ENCODE measurements at places on chromosomes 5 and 9.

GRCh38 chr5:96692441-96692840 lies 30.3 kb downstream of the CAST start:
- DNase-seq, result no peak

- no peak for DNase-seq
These were observed 371.9 kb downstream of the EBF1 start for GRCh38 chr5:158727771-158728311.

DNA sequence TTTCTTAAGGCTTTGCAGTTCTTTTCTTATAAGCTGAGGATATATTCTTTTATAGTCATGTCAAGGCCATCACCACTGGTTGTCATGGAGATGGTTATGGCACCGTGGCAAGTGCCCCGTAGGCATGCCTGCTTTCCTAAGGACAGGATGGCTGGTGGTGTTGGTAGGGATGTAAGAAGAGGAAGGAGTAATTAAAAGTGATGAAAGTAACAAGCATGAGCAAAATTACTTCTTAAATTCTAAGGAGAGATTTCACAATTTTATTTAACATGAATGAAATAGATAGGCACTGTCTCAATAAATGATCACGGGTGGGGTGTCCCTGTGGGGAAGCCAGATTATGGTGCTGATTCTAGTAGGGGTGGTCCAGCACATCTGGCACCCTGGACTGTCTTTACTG lies 290.2 kb upstream of the KLF4 start:
- no peak for DNase-seq

DNA sequence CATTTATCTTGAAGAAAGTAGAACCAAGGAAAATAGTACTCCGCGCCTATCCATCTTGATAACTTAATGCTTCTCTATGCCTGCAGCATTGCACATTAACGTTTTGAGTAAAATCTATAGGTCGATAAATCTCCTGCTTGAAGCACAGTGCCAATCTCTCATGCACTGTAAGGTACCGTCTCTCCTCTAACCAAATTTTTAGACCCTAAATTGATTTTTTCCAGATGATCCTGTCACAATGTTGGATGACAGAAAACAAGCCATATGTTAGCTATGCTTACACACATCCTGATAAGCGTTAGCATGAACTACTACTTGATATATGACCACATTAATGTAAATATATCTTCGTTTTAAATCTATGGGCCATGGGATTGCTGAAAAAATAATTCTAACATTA lies 723.8 kb upstream of the CDH6 start:
- no peak for DNase-seq

- DNase-seq, result no peak
These were observed 436.3 kb upstream of the KLF4 start for GRCh38 chr9:107925749-107926297.

- no peak for DNase-seq
These were observed 152.8 kb downstream of the OLFM1 start for GRCh38 chr9:135240222-135240621.

DNA sequence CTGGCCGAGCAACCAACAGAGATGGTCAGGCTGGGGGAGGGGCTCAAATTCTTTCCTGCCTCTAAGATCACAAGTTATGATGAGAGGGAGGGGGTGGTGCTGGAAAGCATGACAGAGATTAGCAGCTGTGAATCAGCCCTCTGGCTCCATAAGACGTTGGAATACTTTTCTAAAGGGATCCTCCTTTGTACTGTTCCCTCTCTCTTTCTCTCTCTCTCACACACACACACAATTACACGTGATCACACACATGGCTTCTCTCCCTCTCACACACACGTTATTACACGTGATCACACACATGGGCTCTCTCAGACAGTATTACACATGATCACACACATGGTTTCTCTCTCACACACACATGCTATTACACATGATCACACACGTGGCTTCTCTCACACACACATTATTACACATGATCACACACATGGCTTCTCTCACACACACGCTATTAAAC lies at the start of gene SLC45A2:
TSS of gene SLC45A2 (minus strand) at position 23 of the 454 bp plus-strand sequence. CDS start 110 bp downstream, outside the sequence.
- no peak for DNase-seq

GRCh38 chr9:36991516-36992134 lies 42.4 kb downstream of the PAX5 start:
- no peak for DNase-seq

- no peak for DNase-seq
These were observed 125.2 kb downstream of the RAPGEF6 start for GRCh38 chr5:131509801-131510200.

DNA sequence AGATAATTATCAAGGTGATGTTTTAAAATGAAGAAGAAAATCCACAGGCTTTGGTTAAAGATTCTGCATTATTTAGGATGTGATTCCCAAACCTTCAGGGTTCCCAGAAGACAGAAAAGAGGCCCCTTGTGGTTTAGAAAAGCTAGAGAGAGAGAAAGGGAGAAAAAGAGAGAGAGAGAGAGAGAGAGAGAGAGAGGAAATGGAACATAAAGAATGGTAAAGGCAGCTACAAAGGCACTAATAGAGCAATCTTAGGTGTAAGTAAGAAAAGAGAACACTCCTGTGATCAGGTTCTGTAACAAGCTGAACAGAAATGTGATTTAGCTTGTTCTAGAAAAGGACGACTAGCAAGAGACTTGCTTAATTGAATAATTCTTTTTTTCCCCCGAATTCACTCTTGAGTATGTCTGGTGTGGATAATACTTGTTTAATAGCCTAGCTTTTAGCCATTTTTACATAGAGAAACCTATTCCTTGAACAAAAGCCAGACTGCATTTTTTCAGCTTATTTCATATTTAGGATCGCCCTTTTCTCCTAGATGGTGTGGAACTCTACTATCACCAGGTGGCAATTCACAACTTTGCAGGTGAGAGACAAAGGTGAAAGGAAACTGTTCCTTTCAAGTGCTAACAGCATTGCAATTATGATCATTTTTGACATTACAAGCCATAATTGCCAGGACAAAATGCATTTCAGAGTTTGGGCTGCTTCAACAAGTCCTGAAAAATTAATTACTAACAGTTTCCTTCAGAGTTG lies 57.6 kb upstream of the SH3GL2 start:
- no peak for DNase-seq

- no peak for DNase-seq
These were observed 39.5 kb upstream of the MAMDC2 start for GRCh38 chr9:70003901-70004714.
